ENCODE measurements at places on chromosomes 2 and 18.

GRCh38 chr2:69774984-69775982 lies 33.3 kb downstream of the ANXA4 start:
- DNase-seq, result no peak

- peak; percentile 41 for DNase-seq
Measured at GRCh38 chr2:112869258-112869842, 32.8 kb upstream of the IL1B start.

- DNase-seq, result no peak
Measured at GRCh38 chr18:22282311-22283115, 113.1 kb downstream of the GATA6 start.

- no peak for DNase-seq
Measured at GRCh38 chr2:189360861-189361260, 80.4 kb upstream of the WDR75 start.

All from activated effector memory CD4-positive, alpha-beta T cell treated with Interleukin-2 at 50 U/mL for 16 hours (primary cell).